Eye (tissue), 1 donor: ENCODE measurements at places on chromosomes 16 and 17.
A peak's percentile ranks its signal among the peaks of the same experiment; 100 is the strongest.

DNA sequence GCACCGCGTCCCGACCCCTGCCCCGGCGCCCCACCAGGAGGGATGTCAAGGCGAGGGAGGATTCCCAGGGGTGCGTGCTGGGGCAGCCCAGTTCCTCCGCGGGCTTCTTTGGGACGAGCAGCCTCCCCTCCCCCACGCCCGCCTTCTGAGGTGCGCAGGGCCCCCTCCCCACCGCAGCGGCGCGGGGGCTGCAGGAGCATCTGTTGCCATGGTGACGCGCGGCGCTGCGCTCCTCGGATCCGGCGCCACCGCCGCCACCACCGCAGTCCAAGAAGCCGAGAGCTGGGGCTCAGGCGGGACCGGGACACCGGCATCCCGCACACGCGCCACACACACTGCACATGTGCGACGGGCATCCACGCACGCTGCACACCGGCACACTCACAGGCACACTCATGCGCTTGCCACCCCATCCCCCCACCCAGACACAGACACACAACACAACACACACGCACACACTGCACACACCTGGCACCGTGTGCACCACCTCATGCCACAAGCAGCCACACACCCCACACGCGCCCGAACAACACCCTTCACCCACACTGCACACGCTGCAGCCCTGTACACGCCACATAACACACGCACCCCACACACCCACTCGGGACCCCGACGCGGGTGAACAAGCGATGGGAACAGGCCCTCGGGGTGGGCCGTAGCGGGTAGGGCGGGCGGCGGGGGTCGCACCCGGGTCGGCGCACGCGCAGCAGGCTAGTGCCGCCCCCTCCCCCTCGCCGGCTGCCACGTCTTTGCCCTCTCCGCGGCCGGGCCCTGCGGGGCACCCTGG is 17.0 kb downstream of the ENPP7 start:
- peak; percentile 78 for DNase-seq

GRCh38 chr16:69703638-69704037 is 22.7 kb downstream of the NQO1 start:
- no peak for DNase-seq

GRCh38 chr17:42773290-42774035 is at the start of gene VPS25:
Gene VPS25 (plus strand): TSS chr17:42773449. CDS start chr17:42773476, 27 bp downstream.
- peak; percentile 90 for DNase-seq

- DNase-seq: no peak
Measured at GRCh38 chr16:70746708-70747424, 54.1 kb downstream of the VAC14 start.

DNA sequence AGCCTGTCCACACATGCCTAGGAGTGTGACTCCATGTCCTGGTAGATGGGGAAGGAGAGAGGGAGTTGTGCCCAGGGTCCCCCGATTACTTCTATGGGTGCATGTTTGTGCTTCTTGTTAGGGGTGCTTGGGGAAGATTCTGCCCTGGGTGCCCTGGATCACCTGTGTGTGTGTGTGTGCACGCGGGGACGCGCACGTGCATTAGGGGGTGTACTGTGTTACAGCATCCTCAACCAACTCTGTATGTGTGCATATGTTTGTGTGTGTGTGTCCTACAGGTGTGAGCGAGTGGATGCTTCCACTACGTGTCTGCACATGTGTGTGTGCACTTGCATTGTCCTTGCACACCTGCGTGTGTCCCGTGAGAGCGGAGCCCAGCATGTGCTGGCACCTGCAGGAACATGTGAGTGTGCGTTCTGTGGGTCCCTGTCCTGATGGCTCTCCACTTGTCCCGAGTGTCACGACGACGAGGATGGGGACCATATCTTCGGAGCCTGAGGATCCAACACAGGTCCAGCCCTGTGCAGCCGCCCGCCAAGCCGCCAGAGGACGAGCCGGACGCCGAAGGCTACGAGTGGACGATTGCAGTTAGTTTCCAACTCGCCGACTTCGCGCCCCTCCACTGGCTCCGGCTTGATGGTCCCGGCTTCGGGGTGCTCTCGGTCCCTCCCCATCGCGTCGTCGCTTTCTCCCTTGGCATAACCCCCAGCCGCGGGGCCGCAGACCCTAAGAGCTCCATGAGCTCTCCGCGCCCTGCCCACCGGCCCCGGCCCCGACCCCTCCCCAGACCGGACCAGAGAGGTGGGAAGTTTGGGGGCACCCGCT is 6.0 kb upstream of the TBC1D3B start:
- DNase-seq: no peak

DNA sequence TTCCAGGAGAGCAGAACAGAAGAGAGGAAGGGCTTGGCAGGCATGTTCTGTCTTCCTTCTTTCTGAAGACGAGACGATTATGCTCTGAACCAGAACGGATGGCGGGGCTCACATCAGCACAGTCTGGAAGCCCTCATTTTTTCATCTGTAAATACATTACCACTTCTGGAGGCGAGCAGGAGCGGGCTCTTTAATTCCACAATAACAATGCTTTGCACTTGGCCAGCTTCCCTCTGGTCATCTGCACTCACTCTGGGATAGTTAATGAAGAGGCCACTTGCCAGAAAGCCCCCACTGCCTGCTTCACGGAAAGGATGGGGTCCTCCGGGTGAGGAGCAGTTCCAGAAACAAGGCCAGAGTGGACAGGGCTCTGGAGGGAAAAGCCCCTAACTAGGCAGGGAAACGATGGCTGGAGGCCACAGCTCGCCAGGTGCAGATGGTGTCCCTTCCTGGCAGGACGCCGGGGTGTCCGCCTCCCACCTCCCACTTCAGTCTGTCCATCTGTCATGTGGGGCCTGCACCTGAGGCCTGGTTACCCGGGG is 13.1 kb upstream of the BCAR1 start:
- DNase-seq: peak; percentile 60

- DNase-seq: no peak
Measured at GRCh38 chr16:89420204-89420603, 70.2 kb downstream of the ANKRD11 start.

- DNase-seq: no peak
Measured at GRCh38 chr16:48317026-48317425, 68.2 kb downstream of the SIAH1 start.

GRCh38 chr17:40176754-40177110 is 538 bp upstream of the RAPGEFL1 start:
- DNase-seq: no peak

DNA sequence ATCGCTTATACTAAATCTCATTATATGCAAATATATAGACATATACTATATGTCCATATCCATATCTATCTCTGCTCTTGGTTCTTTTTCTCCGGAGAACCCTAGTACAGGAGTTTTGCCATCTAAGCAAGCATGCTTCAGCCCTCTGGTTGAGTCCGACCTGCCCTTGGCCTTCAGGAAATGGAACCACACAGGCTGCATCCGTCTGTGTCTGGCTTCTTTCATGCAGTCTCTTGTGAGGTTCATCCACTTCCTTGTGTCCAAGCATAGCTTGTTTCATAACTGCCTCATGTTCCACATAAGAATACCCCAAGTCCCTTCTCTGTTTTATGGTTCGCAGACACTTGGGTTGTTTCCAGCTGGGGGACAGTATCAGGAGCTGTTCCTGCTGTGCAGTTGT is 16.8 kb downstream of the SNX20 start:
- no peak for DNase-seq

DNA sequence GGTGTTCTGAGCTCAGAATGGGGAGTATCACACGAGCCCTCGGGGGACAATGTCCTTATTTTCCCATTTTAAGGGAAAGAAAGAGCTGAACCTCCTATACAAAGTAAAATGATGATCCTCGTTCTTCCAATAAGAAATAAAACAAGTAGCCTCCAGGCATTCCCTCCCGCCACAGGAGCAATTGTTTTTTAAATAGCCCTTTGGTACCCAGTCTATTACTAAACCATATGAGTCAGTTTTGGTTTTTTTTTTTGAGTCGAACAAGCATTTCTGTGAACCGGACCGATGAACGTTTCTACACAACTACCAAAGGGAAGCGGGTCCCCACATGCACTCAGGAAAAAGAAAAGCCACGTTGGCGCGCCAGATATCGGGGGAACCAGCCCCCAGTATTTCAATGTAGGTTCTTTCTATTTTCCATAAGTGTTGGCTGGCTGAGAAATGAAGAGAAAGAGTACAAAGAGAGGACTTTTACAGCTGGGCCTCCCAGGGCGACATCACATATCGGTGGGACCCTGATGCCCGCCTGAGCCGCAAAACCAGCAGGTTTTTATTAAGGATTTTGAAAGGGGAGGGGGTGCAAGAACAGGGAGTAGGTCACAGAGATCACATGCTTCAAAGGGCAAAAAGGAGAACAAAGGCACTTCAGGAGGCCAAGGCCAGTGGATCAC is 3.8 kb upstream of the DCXR start:
- no peak for DNase-seq

GRCh38 chr16:72991211-72991610 is 56.7 kb downstream of the ZFHX3 start:
- no peak for DNase-seq

GRCh38 chr16:24409045-24409444 is 130.3 kb upstream of the RBBP6 start:
- DNase-seq: no peak

DNA sequence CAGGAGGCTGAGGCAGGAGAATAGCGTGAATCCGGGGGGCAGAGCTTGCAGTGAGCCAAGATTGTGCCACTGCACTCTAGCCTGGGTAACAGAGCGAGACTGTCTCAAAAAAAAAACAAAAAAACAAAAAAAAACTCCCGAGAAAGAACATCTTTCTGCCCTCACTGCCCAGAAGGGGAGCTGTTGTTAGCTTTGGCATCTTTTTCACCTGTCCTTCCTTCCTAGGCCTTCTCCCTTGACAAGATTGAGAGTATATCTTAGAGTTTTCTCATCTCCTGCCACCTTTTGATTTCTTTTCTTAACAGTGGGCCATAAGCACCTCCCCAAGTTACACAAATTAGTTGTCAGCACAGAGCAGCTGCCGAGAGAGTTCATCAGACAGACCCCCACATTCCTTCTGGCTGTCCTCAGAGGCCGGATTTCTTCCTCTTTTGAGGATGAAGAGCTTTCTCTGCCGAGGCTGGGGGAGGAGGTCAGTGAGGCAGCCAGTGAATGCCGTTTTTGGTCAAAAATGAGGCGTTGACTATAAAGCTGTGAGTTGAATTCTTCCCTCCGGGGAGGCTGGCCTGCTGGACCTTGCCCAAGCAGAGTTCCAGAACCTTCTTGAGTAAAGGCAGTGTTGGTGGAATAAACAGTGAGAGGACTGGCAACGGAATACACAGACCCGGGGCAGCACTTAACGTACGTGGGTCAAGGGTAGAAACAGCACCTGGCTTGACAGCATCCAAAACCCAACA is 127.0 kb downstream of the ABCC6 start:
- no peak for DNase-seq

- no peak for DNase-seq
Measured at GRCh38 chr16:35797811-35798210, 2338.4 kb downstream of the TP53TG3F start.

- DNase-seq: no peak
Measured at GRCh38 chr16:87671715-87672270, 69.5 kb downstream of the JPH3 start.

DNA sequence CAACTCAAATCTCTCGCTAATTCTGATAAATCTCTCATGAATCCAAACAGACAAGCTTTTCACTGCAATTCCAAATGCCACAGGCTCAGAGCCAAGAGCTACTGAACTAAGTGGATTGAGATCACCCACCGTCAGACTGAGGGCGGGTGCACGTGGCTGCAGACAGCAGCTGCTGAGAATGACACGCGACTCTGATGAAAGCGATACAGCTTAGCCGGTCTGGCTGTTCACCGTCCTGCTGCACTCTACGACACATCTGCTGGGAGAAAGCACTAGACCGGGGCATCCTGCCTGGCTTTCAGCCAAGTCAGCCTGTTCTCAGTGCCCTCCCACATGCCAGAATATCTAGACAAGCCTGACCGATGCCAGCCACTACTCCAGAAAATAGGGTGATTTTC is 42.6 kb downstream of the KLHDC4 start:
- DNase-seq: peak; percentile 89

- no peak for DNase-seq
Measured at GRCh38 chr17:51707216-51707615, 446.9 kb downstream of the UTP18 start.

DNA sequence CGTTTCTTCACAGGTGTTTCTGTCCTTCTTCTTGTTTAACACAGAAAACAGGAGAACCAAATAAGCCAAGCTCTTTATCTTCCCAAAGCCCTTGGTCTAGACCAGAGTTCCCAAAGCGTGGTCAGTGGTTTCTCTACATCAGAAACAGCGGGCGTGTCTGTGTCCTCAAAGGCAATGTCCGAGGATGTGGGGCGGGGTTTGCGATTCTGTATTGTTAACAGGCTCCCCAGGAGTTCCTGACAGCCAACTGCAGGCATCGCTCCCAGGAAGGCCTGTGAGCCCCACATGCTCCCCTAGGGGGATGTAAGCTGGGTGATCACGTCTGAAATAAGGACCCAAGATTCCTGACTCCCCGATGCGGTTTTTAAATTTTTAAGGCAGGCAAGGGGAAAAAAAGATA is 28.4 kb upstream of the SLC25A19 start:
- no peak for DNase-seq

DNA sequence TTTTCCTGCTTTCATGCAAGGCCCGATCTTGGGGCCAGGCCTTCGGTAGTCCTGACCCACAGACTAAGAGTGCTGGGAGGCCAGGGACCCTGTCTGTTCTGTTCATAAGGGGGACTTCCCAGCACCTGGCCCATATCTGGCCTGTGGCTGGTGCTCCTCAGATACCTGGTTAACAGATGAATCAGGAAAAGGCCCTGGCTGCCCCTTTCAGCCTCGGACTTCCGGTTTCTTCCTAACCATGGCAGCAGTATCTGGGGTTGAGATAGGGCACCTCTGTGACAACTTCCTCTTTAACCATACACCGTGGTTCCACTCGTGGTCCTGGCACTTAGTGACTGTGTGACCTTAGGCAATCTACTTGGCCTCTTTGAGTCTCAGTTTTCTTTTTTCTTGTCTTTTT is 18.4 kb downstream of the PLCG2 start:
- no peak for DNase-seq

DNA sequence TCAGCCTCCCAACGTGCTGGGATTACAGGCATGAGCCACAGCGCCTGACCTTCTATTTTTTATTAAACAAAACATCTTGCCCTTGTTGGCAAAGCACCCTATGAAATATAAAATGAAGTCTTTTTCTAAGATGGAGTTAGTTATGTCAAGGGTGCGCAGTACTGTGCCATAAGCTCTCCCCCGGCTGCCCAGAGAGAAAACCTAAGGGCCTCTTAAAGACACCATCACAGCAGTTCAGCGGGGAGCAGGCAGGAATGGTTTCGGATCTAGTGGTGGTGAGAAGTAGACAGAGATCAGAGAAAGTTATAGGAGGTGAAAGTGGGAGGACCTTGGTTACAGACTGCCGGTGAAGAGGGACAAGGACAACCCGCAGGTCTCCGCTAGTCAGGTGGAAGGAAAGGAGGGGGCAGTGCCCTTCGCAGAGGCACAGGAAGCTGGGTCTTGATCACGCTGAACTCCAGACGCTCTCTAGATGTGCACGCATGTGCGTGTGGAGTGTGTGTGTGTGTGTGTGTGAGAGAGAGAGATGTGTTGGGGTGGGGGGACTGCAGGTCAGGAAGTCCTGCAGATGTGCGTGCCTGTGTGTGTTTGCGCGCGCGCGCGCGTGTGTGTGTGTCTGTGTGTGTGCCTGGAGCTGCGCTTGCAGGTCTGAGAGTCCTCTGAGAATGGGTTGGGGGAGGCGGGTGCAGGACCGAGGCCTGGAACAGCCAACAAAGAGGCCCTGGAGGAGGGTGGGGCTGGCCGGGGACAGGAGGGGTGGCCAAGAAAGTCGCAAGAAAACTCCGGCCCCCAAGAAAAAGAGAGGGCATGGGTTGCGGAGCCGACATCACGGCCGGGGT is 748 bp upstream of the CMTM3 start:
- DNase-seq: peak; percentile 92
